ENCODE measurements at places on chromosomes 6 and 20. TPM values are rescaled to one million over a fixed set of nuclear protein-coding genes. Genes with fewer than 3 reads are reported as not detected.

The RHAG gene
- total RNA-seq, result not detected

The COL21A1 gene
- 20.5 TPM for total RNA-seq

The C2 gene
- total RNA-seq, result 0.47 TPM

The SLC22A16 gene
- total RNA-seq, result not detected

The RIPOR3 gene
- 0.29 TPM for total RNA-seq

The SH3BGRL2 gene
- 49.1 TPM for total RNA-seq

The TRIM10 gene
- total RNA-seq, result not detected

The TBX18 gene
- 1.3 TPM for total RNA-seq

The PYGB gene
- total RNA-seq, result 54.4 TPM

The C20orf204 gene
- total RNA-seq, result 3.3 TPM

The PMEPA1 gene
- total RNA-seq, result 9.2 TPM

The GGTLC1 gene
- not detected for total RNA-seq

The UBE2J1 gene
- 36.2 TPM for total RNA-seq

The GLP1R gene
- total RNA-seq, result 4.0 TPM

The LBP gene
- total RNA-seq, result not detected

The GPX5 gene
- total RNA-seq, result not detected

The NKAIN4 gene
- total RNA-seq, result 0.60 TPM

The LPA gene
- total RNA-seq, result 3.2 TPM

The SLC26A8 gene
- not detected for total RNA-seq

The LRRC73 gene
- total RNA-seq, result 1.6 TPM

The SLC32A1 gene
- total RNA-seq, result not detected

The RAET1L gene
- total RNA-seq, result not detected

The GNAS-AS1 gene
- total RNA-seq, result 4.3 TPM

The PNPLA1 gene
- not detected for total RNA-seq

The FANCE gene
- 10.6 TPM for total RNA-seq

The MYH7B gene
- 0.98 TPM for total RNA-seq

The MUC21 gene
- not detected for total RNA-seq

The SLC29A1 gene
- total RNA-seq, result 26.2 TPM

The FAM209A gene
- 0.69 TPM for total RNA-seq

The SCRT2 gene
- not detected for total RNA-seq

The CDYL gene
- total RNA-seq, result 78.3 TPM

The CFB gene
- total RNA-seq, result 3.9 TPM

The TBXT gene
- total RNA-seq, result not detected

The CDH22 gene
- 0.20 TPM for total RNA-seq

The ELOVL2 gene
- total RNA-seq, result 6.0 TPM

The CRISP3 gene
- not detected for total RNA-seq

The ABHD16B gene
- not detected for total RNA-seq

The TAAR6 gene
- not detected for total RNA-seq

The FAM162B gene
- 2.5 TPM for total RNA-seq

The WFDC12 gene
- total RNA-seq, result not detected

The SNAP25 gene
- 8.2 TPM for total RNA-seq

The TGIF2 gene
- total RNA-seq, result 140 TPM

All from progenitor cell of endocrine pancreas (in vitro differentiated cells).